ENCODE measurements at places on chromosomes 16 and 17.

DNA sequence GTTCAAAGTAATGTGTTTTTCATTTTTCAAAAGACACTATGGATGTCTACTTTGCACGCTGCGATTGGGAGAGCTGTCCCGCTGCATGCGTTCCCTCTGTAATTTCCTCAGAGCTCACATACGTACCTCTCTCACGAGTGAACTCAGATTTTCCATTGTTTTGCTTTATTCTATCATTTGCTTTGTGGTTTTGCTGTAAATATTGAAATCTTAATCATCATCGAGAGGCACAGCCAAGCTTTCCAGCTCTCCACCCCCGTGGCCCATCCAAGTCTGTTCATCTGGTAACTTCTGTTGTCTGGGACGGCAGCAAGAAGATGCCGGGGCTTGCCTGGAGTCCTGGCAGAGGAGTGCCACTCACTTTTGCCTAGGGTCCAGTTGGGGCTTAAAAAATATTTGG lies 21.1 kb downstream of the TMC6 start:
- no peak for DNase-seq

- no peak for DNase-seq
These were observed 103.4 kb downstream of the ZNF778 start for GRCh38 chr16:89320782-89321501.

DNA sequence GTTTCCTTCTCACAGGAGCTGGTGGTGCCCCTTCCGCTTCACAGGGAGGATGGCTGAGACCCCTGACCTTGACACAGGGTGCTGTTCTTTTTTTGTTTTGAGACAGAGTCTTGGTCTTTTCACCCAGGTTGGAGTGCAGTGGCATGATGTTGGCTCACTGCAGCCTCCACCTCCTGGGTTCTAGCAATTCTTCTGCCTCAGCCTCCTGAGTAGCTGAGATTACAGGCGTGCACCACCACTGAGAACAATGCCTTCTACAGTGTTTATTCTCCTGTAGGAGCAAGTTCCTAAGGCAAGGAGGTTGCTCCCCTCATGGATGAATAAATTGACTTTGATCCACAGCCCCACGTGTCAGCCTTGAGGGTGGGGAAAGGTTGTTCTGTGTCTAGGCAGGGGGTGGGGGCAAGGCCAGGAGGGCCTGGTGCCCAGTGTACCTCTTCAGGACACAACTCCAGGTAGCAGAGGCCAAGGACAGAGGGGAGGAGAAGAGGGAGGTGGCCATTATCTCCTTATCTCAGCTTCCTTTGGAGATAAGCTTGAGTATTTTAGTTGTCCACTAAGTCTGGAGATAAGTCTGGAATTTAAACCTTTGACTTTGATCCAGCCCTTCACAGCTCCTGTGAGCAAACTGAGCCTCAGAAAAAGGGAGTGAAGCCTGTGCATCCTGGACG lies 159.4 kb downstream of the SEC14L1 start:
- DNase-seq: no peak

- DNase-seq: no peak
These were observed 4.4 kb downstream of the PNPO start for GRCh38 chr17:47945529-47946508.

DNA sequence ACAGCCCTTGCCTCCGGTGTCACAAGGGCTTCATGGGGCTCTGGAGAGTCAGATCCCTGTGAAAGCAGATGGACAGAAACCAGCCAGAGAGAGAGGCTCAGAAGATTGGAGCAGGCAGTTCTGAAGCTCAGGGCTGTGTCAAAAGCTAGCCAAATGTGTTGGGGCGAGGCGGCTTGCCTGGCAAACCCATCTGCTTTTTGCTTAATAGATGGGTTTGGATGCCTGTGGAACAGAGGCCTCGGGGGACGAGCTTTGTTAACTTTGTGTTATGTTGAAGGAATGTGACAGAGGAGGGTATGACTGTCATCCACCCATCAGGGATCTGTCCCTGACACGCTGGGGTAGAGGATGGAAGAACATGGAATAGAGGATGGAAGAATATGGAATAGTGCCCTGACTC lies 21.0 kb upstream of the SLC12A3 start:
- DNase-seq: no peak

DNA sequence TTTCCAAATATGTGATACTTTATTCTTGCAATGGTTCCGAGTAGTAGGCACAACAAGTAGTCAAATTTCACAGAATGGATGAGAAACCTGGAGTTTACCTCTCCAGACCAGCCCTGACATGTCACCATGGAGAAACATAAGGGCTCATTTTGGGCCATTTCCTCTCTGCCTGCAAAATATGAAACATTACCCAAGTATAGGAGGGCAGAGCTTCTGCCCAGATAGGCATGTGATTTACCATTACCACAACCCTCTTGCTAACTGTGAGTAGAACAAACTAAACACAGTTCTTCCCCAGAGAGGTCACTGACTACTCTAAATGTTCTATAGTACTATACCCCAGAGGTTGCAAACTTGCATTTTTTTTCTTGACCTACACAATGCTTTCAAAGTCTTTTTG lies 15.7 kb upstream of the KPNB1 start:
- DNase-seq: no peak

DNA sequence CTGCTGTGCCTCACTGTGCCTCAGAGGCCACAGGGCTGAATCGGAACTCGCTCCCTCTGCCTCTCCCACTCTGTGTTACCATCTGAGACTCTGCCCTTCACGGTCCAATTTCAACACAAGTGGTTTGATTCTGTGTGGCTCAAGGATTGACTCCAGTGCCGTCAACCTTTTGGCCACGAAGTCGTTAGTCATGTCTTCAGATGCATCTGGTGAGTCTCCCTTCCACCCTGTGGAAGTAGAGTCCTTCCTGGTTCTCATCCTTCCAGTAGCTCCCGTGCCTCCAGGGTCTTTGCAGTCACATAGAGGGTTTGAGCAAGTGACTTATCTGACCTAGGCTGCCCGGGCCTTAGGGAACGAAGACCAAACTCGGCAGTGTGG lies 51.2 kb downstream of the PGS1 start:
- DNase-seq: no peak

- no peak for DNase-seq
These were observed 287.6 kb downstream of the MAP2K6 start for GRCh38 chr17:69702078-69702477.

DNA sequence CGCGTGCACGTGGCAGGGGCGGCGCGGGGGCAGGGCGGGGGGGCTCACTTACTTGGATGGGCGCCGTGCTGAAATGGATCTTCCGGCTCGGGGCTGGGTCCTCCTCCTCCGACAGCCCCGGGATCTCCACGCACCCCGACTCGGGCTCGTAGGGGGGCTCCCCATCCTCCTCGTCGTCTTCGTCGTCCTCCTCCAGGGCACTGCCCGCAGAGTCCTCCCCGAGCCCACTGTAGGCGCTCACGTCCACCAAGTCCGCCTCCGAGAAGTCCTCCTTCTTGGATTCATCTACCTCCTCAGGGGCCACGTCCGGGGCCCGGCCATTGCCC lies 1.4 kb downstream of the PPP1R9B start:
- no peak for DNase-seq

- no peak for DNase-seq
These were observed 38.7 kb downstream of the ESRP2 start for GRCh38 chr16:68197250-68197649.

DNA sequence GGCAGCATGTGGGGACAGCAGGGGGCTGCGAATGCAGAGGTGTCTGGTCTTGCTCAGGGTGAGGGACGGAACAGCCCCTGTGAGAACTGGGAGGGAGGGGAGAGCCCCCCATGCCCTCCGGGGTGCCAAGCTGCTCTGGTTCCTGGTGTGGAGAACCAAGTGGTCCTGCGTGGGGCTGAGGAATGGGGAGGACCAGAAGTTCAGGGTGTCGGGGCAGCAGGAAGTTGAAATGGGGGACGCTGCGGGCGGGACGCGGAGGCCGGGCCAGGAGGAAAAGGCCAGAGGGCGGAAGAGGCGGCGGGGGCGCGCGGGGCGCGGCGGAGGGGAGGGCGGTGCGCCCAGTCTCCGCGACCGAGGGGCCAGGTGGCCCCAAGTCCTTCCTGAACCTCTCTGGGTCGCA lies 3.6 kb downstream of the ALDH3A1 start:
- DNase-seq: no peak

GRCh38 chr17:31528291-31528874 lies 136.9 kb downstream of the RAB11FIP4 start:
- no peak for DNase-seq

- DNase-seq: no peak
These were observed at the start of gene PGS1 for GRCh38 chr17:78378225-78379130. Gene PGS1 (plus strand): TSS chr17:78378649. CDS start chr17:78378666, 17 bp downstream.

DNA sequence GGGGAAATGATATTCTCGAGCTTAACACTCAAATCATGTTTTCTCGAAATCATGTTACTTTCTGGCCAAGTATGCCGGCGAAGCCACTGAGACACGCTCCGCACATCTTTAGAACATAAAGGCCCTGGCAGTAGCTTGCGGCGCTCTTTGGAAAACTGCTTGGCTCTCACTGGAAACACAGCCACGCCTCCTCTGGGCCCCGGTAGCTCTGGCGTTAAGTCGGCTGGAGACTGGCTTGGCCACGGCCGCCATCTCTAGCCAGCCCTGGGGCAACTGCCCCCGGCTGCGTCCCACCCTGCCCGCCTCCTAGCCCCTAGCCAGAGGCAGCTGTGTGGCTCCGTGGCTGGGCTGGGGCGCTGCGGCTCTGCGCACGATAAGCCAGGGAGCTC lies 9.2 kb upstream of the BAIAP2 start:
- DNase-seq: no peak

GRCh38 chr16:79283578-79283977 lies 317.0 kb downstream of the MAF start:
- no peak for DNase-seq
